ENCODE measurements at places on chromosomes 4 and X.

GRCh38 chr4:182521011-182521410, 277.8 kb downstream of the TENM3 start:
- no peak overlapping the region for H3K27ac ChIP-seq
- H3K27me3 ChIP-seq: no peaks in the 10 kb centered on the region
- no peaks in the 10 kb centered on the region for H3K36me3 ChIP-seq
- H3K4me3 ChIP-seq: no peak overlapping the region
- no peak for DNase-seq
- H3K4me1 ChIP-seq: no peaks in the 10 kb centered on the region

GRCh38 chr4:75736862-75737261, 12.5 kb downstream of the USO1 start:
- H3K36me3 ChIP-seq: no peaks in the 10 kb centered on the region
- no peaks in the 10 kb centered on the region for H3K4me1 ChIP-seq
- no peaks in the 10 kb centered on the region for H3K27me3 ChIP-seq

GRCh38 chr4:48651914-48652313, 128.2 kb downstream of the FRYL start:
- no peaks in the 10 kb centered on the region for H3K4me1 ChIP-seq
- no peak for DNase-seq
- H3K27me3 ChIP-seq: no peaks in the 10 kb centered on the region
- no peak overlapping the region for H3K4me3 ChIP-seq
- no peak overlapping the region for H3K27ac ChIP-seq

GRCh38 chr4:53840643-53841042, 223.8 kb downstream of the CHIC2 start:
- H3K4me1 ChIP-seq: no peaks in the 10 kb centered on the region
- no peaks in the 10 kb centered on the region for H3K36me3 ChIP-seq
- no peak overlapping the region for H3K27ac ChIP-seq
- no peak for DNase-seq

GRCh38 chr4:168769416-168769815, 240.6 kb downstream of the CBR4 start:
- H3K4me3 ChIP-seq: no peak overlapping the region
- no peaks in the 10 kb centered on the region for H3K27me3 ChIP-seq
- H3K36me3 ChIP-seq: no peaks in the 10 kb centered on the region
- H3K4me1 ChIP-seq: no peaks in the 10 kb centered on the region
- DNase-seq: no peak

- no peaks in the 10 kb centered on the region for H3K4me1 ChIP-seq
- H3K36me3 ChIP-seq: no peaks in the 10 kb centered on the region
- no peak for DNase-seq
Measured at GRCh38 chr4:1850276-1850675, 5.7 kb downstream of the LETM1 start.

GRCh38 chr4:173531086-173531965, 1.3 kb upstream of the HAND2 start:
- DNase-seq: no peak
- H3K27me3 ChIP-seq: peaks cover 99% of the 10 kb centered on the region
- no peak overlapping the region for H3K27ac ChIP-seq
- no peak overlapping the region for H3K4me3 ChIP-seq
- H3K36me3 ChIP-seq: no peaks in the 10 kb centered on the region

Measured in H1 (cell line).